ENCODE measurements at places on chromosomes 12 and 14.

DNA sequence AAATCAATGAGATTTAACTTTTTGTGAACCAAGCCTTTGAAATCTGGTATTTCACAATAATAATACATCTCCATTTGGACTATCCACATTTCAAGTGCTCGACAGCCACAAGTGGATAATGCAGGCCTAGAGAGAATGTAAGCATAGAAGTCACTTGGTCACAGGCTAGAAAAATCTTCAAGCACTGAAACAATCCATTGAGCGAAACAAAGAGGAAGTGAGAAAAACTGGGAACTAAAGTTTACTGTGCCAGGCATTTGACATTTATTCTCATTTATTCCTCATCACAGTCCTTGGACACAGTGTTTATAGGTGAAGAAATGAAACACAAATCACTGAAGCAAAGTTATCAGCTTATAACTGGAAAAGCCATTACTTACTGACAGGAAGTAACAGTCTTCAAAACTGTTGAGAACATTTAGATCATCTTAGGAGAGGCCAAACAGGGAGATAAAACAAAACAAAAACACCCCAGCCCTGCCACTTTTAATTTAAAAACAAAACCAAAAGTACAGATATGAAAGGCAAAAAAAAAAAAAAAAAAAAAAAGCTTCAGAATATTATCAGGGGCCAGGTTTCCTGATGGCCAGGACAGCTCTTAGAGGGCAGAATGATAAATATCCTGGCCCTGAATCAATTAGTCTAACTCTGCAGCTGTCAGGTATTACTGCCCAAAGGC lies 29.2 kb downstream of the GNS start:
- DNase-seq, result no peak

DNA sequence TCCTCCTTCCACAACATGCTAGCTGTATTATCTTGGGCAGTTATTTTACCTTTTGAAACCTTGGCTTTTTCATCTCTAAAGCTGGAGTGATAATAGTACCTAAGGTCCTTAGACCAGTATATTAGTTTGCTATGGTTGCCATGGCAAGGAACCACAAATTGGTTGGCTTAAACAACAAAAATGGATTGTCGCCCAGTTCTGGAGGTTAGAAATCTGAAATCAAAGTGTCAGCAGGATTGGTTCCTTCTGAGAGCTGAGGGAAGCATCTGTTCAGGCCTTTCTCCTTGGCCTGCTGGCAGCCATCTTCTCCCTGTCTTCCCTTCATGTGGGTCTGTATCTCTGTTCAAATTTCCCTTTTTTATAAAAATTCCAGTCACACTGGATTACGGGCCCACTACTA lies 55.5 kb upstream of the SLC35F4 start:
- DNase-seq, result no peak

DNA sequence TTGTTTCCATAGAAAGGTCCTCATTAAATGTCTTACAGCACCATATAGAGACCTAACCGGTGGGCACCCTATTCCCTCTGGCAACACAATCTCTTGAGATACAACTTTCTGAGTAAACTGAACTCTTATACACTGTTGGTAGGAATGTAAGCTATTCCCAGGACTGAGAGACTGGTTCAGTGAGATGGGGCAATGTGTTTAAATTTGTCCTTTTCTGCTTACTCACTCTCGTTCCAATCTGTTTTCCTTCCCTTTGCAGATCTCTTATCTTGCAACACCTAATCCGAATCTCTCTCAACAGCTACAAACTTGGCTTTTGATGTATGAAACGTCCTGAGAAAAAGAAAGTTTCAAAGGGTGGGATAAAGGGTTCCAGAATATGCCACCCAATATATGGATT lies 26.1 kb upstream of the ETV6 start:
- DNase-seq, result no peak

GRCh38 chr12:112418273-112418607 lies 507 bp upstream of the PTPN11 start:
- no peak for DNase-seq

GRCh38 chr14:49992036-49992435 lies 99.2 kb downstream of the ARF6 start:
- no peak for DNase-seq

- no peak for DNase-seq
These were observed 60.6 kb downstream of the TC2N start for GRCh38 chr14:91806716-91807115.

DNA sequence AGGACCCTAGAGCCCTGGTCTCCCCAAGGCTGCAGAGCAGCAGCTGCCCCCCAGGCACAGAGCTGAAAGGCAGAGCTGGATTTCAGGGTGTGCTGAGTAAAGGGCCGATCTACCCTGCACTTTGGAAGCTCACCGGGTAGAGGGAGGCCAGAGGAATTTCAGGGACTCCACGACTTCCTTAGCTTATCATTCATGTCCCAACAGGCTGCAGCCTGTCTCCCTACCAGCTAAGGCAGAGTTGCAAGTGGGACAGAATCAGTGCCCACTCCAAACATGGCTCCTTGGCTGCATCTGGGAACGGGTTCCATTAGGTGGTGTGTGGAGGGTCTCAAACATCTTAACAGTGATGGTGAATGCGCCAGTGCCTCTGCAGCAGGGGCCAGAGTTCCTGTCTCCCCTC lies 27.5 kb downstream of the MMAB start:
- no peak for DNase-seq

GRCh38 chr12:86727160-86727559 lies 471.0 kb upstream of the MGAT4C start:
- DNase-seq, result no peak

GRCh38 chr12:96486751-96487613 lies 2.4 kb upstream of the CFAP54 start:
- no peak for DNase-seq

GRCh38 chr14:64654246-64654900 lies 49.9 kb upstream of the PLEKHG3 start:
- no peak for DNase-seq

DNA sequence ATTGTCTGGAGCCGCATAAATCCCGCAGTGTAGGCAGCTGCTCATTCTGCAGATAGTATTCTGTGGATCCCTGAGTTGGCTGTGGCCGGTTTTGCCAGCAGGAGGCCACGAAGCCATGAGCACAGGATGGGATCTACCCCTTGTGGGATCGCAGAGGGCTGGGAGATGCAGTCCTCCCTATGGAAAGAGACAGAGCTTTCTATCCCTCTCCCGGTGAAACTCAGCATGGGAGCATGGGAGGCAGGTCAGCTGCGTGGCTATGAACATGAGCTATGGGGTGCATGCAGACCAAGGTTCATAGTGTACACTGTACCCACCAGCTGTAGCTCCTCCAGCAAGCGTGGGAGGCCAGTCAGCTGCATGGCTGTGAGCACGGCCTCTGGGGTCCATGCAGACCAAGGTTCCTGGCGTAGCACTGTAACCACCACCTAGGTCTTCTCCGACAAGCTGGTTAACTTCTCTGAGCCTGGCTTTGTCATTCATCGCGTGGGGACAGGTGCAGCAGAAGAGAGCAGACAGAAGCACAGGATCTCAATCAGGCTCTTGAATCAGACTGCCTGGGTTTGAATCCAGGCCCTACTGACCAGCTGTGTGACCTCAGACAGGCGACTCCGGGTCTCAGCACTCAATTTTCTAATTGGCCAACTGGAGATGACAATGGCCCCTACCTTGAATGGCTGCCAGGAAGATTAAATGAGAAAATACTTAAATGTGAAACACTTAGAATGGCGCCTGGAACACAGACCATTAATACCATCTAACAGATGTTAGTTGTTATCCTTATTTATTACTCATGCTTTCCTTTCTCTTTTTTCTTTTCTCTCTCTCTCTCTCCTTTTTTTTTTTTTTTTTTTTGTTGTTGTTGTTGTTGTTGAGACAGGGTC lies 6.0 kb downstream of the BDKRB1 start:
- DNase-seq, result no peak

DNA sequence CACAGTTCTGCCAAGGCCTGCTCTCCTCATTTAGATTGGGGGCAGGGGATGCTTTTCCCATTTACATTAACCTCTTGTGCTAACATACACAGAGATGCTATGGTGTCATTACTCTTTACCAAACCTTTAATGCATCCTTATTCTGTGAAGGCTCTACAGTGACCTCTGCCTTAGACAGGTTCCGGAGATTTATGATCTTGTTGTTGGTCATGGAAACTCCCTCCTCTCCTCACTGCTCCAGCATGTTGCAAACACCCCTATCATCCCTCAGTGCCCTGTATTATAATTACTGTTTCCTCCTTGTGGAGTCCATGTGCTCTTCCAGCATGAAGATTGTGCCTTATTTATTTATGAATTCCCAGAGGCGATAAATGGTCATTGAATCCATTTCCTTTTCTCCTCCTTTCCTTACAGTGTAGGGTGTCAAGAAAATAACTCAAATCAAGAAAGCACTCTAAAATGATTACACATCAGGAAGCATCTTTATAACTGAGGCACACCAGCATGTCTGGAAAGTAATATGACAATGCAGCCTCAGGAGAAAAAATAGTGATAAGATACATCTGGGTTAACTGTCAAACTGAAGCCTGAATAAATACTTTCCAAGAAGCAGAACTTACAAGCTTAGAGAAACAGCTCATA lies 37.8 kb downstream of the RTN1 start:
- peak; percentile 9 for DNase-seq

GRCh38 chr14:91395466-91395865 lies 22.2 kb downstream of the CCDC88C start:
- no peak for DNase-seq

DNA sequence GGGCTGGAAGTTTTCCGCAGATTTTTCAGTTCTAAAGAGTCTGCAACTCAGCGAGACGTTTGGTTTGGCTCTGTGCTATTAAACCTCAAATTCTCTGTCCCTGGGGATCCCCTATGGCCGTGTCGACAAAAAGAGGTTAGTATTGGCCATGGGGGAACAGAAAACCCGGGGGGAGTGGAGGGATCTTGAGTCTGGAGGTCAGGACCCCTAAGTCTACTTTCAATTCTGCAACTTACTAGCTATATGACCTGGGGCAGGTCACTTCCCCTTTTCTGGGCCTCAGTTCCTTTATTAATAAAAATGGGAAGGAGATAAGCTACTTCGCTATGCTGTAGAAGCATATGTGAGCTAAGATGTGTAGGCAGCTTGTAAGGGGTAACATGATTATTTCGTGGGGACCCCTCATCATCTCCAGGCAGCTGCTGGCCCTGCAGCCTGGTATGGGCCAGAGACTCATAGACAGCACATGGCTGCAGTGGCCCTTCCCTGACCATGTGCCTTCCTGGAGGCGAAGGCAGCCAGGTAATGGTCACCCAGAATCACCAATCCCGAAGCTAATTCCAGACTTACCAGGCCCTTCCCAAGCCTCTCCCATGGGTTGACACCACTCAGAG lies 8.6 kb downstream of the ASB2 start:
- no peak for DNase-seq

GRCh38 chr14:21037156-21037555 lies 2.5 kb upstream of the RNASE13 start:
- DNase-seq, result no peak

GRCh38 chr12:2256915-2257314 lies 204.1 kb downstream of the CACNA1C start:
- DNase-seq, result no peak

Data from retina (tissue), 1 donor.